Lung microvascular endothelial cell (primary cell): ENCODE measurements at places on chromosomes 3 and 15. TPM values are rescaled to one million over a fixed set of nuclear protein-coding genes. Genes with fewer than 3 reads are reported as not detected.

DNA sequence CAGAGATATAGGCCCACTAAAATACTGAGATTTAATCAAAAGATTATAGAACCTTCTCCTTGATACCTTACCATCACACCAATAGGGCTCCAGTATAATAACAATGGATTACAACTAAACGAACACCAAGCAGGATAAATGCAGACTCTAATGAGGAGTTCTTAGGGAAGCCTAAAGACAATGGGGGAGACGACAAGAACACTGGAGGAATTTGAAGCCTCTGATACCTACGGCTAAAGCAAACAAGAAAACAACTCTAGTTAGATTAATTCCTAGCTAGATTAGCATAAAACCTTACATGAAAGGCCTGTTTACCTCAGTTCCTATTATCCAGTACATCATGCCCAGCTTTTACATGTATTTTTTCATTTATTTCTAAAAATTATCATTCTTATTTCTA is 35.1 kb downstream of the NGLY1 start:
- no peak for DNase-seq

GRCh38 chr15:69482686-69483256 is 30.2 kb downstream of the RPLP1 start:
- DNase-seq: no peak

- DNase-seq: no peak
Observed at GRCh38 chr3:122184591-122184929, 1.1 kb downstream of the CASR start.

DNA sequence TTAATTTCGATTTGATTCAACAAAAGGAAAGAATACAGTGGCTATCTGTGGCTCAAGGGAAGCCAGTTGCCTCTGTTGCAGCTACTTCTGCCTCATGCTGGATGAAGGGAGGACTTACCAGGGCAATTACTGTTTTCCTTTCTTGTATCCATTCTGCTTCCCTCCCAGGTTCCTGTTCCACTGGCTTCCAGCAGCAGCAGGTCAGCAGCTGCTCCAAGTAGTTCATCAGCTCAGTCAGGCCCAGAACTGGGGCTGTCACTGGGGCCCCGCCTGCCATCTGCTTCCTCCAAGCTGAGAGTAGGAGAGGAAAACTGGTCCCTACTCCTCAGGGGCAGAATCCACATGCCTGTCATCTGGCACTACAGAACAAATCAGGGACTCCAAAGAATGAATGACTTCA is 48.6 kb upstream of the ULK4 start:
- DNase-seq: peak; percentile 58

DNA sequence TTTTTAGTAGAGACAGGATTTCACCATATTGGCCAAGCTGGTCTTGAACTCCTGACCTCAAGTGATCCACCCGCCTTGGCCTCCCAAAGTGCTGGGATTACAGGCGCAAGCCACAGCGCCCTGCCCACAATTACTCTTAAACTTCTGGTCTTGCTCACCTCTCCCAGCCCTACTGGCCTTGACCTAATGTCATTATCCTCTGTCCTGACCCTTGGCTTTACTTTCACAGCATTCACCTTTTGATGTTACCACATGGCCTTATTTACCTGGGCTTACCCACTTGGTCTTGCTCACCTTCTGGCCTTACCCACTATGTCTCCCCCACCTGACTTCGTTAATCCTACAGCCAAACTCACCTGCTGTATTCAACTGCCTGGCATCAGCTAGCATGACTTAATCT is 105.9 kb downstream of the IL12A start:
- no peak for DNase-seq

GRCh38 chr15:91926908-91927270 is 73.4 kb downstream of the SLCO3A1 start:
- DNase-seq: no peak

GRCh38 chr15:62453981-62454380 is 288.9 kb upstream of the C2CD4B start:
- DNase-seq: peak; percentile 49

Gene FYTTD1
- 34.0 and 51.8 TPM in 2 replicates for total RNA-seq

Gene PRKCD
- 0.99 and 1.5 TPM in 2 replicates for total RNA-seq

DNA sequence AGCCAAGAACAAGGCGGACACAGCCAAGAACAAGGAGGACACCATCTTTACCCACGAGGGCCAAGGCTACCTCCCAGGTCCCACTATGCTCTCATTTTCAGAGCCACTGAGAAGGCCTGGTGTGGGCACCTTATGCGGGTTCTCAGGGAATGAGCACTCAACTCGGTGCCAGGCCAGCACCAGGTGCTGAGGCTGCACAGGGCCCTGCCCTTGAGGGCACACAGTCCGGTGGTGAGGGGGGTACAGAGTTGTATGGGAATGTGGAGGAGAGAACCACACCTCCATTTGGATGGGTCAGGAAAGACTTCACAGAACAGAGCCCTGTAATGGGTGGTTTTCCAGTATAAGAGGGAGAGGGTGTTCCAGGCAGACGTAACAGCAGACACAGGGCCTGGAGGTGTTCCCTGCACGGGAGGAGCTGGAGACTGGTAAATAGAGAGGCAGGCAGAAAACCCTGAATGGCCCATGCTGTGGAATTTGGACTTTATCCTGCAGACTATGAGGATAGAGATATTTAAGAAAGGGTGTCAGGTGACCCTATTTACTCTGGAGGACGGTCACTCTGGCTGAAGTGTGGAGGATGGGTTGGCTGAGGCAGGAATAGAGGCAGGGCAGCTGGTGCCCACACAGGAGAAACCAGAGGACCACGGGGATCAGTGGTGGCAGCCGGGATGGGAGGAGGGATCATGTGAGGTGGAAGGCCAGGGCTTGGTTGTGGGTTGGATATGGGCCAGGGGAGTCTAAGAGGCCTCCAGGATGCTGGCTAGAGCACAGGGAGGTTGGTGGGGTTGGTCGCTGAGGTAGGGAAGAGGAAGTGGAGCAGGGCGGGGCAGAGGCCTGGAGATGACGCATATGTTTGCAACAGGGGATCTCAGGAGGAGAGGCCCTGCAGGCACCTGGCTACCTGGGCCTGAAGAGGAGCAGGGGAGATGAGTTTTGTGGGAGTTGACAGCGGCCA is 34.6 kb downstream of the CRABP1 start:
- DNase-seq: no peak

- DNase-seq: peak; percentile 86
Observed at GRCh38 chr15:41241221-41241964, 10.3 kb downstream of the CHP1 start.

Gene FBXO40
- under 0.01 TPM in 1 of 2 replicates, not detected in the other for total RNA-seq

DNA sequence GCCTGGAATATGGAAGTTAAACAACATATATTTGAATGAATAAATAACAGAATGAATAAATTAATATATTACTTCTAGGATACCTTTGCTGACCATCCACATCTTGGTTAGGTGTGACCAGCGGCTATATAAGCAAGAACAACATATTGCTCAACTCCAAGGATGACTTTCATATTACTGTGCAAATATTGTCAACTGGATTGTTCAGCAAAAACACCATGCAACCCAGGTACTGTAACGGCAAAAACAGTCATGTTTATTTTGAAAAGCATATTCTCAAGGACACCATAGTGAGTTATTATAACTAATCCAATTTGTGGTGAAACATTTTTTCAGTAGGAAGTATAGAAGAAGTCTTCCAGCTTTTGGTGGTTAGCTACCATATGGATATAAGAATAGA is 907.9 kb downstream of the IGSF11 start:
- no peak for DNase-seq

DNA sequence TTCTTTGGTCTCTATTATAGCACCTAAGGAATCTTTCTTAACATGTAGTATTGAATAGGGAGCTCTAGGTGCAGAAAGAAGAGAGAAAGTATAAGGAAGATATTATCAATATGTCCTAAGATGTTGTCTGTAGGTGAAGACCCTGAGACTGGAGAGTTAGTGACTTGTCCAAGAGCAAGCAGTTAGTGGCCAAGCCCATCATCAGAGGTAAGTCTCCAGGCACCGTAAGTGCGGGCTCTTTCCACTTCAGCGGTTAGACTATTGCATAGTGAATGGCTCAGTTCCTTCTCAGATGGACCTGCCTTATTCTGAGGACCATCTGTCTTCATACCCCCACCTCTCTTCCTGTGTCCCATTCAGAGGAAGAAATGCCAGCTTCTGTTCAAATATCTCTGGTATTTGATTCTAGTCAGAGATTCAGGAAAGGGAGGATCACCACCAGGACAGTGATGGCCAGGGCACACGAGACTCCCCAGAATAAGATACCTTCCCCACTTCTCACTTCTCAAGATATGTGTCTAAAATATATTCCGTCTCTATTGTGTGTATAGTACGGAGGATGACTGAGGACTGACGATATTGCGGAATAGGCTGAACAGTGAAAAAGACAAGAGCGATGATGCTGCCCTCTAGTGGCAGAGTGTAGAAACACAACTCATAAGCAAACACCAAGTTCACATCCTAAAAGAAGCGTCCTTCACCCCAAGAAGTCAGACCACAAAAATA is 19.1 kb upstream of the ADGRG7 start:
- peak; percentile 82 for DNase-seq

GRCh38 chr3:146271180-146271579 is 20.3 kb upstream of the PLSCR4 start:
- DNase-seq: no peak

Gene MCTP2
- total RNA-seq: 2.8 and 14.1 TPM in 2 replicates

Gene MINAR1
- 0.44 and 0.60 TPM in 2 replicates for total RNA-seq

DNA sequence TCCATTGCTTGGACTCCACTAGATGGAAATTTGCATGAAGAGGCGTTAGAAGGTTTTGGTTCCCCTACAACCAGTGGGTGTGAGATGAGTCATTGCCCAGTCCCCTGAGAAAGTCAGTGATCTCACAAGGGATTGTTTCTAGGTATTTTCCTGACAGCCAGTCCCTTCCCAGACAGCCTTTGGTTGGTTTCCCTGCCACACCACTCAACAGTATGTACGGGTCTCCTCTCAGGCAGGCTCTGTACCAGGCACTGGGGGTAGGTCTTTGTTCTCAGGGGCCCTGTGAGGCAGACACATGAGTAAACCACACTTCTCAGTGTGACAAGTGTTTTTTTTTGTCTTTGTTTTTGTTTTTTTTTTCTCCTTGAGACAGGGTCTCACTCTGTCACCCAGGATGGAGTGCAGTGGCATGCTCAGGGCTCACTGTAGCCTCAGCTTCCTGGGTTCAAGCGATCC is 4.0 kb downstream of the LAMP3 start:
- no peak for DNase-seq

- DNase-seq: no peak
Observed at GRCh38 chr3:49255112-49255511, 21.9 kb downstream of the C3orf62 start.

Gene MAP6D1
- 0.60 and 1.7 TPM in 2 replicates for total RNA-seq

- no peak for DNase-seq
Observed at GRCh38 chr3:182737825-182738224, 55.5 kb upstream of the ATP11B start.

- DNase-seq: no peak
Observed at GRCh38 chr15:52379395-52380106, 83.9 kb upstream of the MYO5C start.

Gene CXCR6
- not detected in 2 replicates for total RNA-seq

Gene NME9
- under 0.01 and 0.22 TPM in 2 replicates for total RNA-seq

- no peak for DNase-seq
Observed at GRCh38 chr3:98962951-98963350, 61.5 kb upstream of the DCBLD2 start.

DNA sequence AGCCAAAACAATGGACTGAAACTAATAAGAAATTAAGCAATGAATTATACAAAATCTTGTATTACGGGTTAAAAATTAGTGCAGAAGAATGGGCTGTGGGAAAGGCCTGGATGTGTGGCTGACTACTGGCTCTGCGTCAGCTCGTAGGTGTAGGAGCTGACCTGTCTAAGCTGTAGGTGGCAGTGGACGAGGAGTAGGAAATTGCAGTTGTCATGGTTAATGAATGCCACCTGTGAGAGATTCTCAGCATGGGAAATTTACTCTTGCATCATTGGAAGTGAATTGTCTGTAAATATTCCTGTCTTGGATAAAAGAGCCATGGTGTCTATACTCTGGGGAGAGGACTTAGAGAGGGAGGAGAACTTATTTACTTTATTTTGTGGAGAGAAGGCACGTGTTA is 23.4 kb downstream of the CHRNA7 start:
- no peak for DNase-seq

- DNase-seq: peak; percentile 82
Observed at GRCh38 chr15:73924171-73924921, 1.9 kb upstream of the LOXL1 start.

DNA sequence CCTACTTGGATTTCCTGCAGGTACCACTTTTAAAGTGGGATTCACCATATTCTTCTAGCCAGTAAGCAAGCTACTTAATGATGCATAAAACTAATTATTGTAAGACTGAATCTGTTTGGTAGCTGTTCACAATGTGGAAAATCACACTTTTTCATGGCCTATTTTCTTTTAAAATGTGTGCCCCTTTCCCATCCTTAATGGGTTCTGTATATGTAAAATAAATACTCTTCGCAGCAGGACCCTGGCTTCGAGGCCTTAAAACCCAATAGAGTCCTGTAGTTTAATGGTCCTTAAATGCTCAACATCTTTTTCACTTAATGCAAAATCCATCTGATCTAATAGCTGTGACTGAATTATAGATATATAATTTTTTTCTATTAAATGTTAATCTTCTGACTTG is 111.0 kb downstream of the UACA start:
- no peak for DNase-seq

Gene CHL1
- not detected in 2 replicates for total RNA-seq
